ENCODE measurements at places on chromosomes 5 and 9.

DNA sequence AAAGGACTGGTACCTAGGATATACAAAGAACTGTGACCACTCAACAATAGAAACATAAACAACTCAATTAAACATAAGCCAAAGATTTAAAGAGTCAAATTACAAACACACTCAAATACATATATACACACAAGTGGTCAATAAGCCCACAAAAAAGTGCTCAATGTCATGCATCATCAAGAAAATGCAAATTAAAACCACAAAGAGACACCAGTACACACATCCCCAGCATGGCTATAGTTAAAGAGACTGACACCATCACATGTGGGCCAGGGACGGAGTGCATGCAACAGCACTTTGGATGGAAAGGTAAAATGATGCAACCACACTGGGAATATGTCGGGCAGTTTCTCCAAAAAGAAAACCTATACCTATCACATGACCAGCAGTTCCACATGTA is 89.7 kb downstream of the CAAP1 start:
- no peak for DNase-seq

GRCh38 chr9:35862328-35862727 is 7.9 kb downstream of the OR13J1 start:
- DNase-seq = no peak

DNA sequence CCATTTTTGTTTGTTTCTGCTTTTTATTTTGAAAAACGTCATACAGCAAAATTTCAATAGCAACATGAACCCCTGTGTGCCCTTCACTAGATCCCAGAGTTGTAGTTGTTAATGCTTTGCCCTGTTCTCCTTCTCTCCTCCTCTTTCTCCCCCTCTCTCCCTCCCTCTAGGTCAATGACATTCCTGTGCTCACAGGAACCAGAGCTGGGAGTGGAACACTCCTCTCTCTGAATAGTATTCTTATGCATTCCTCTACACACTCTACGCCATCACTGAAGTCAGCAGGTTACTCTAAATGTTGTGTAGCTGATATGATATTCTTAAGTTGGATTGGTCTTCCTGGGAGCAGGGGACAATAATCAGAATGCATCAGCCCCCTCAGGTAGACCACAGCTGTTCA is 243.4 kb downstream of the SYK start:
- no peak for DNase-seq

DNA sequence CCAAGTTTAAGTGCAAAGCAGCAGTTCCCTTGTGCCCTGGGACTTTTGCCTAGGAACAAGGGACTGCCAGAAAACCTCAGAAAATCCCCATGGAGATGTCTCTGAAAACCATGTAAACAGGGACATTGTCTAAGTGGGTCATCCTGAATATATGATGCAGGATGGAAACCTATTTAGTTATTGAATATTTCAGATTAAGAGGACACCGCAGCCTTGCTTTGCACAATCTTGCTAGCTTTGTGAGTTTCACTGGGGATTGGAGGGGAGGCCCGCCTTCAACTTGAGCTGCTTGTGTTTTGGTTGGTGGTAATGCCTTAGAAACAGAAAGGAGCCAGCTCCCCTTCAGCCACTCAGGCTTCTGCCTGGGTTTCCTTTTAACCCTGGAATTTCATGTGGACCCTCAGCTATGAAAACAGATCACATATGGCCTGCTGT is 112.8 kb downstream of the C9orf152 start:
- DNase-seq = no peak

DNA sequence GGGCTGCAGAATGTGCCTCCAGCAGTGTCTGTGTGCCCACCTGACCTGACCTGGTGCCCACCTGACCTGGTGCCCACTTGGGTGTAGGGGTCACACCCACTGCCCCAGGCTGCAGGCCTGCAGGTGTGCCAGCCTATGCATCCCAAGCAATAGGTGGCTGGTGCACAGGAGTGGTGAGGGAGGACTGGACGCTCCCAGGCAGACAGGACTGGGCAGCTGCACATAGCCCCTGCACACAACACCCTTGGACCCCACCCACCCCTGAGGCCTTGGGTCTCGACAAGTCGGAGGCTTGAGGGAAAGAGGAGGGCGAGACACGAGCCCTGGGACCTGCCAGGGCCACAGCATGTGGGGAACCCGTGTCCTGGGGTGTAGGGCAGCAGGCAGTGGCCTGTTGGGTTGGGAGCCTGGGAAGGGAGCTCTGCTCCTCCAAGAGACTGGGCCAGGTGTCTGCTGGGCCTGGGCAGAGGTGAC is 10.8 kb upstream of the NRARP start:
- no peak for DNase-seq
